Vein endothelial cell (primary cell): ENCODE measurements at places on chromosomes 6 and 20. TPM values are rescaled to one million over a fixed set of nuclear protein-coding genes. Genes with fewer than 3 reads are reported as not detected.

The ATF6B gene
- 34.9 and 37.0 TPM in 2 replicates for total RNA-seq

The CCDC170 gene
- total RNA-seq, result under 0.01 and 0.57 TPM in 2 replicates

The SLC26A8 gene
- total RNA-seq, result 0.38 TPM in 1 of 2 replicates, not detected in the other

The GTSF1L gene
- total RNA-seq, result not detected in 2 replicates

The SLC32A1 gene
- not detected in 2 replicates for total RNA-seq

The KATNA1 gene
- 16.3 and 27.7 TPM in 2 replicates for total RNA-seq

The VGLL2 gene
- total RNA-seq, result not detected in 2 replicates

The VNN1 gene
- 0.29 TPM in 1 of 2 replicates, not detected in the other for total RNA-seq

The SH3BGRL2 gene
- 26.5 and 33.1 TPM in 2 replicates for total RNA-seq

The RNF144B gene
- total RNA-seq, result 75.1 and 108 TPM in 2 replicates

The LRRC73 gene
- total RNA-seq, result 0.19 and 0.65 TPM in 2 replicates
